ENCODE measurements at places on chromosomes 1 and 21.

GRCh38 chr1:193070942-193071341 lies 11.5 kb downstream of the RO60 start:
- peak; percentile 16 for DNase-seq

DNA sequence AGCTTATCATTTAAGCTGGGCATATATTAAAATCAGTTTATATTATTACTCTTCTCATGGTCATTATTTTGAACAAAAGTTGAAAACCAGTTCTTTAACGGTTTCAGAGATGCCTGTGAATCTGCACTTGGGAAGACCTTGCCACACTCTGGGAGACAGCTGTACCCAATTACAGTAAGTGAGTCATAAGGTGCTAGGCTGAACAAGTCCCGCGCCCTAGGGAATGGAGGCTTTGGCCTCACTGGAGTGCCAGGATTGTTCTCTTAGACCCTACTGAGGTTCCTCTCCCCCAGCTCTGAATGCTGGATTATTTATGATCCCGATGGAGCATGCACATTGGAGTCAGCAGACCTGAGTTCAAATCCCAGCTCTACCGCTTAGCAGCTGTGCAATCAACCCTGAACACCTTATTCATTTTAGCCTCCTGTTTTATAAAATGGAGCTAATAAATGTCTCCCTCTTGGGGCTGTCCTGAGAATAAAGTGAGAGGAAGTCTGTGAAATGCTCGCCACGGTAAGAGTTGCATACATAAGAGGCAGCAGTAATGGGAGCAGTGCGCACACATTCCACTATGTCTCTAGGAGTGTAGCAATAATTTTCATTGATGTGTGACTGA lies 266.2 kb downstream of the FOXD2 start:
- no peak for DNase-seq

GRCh38 chr1:43653339-43653738 lies 3.4 kb downstream of the KDM4A start:
- DNase-seq = no peak

DNA sequence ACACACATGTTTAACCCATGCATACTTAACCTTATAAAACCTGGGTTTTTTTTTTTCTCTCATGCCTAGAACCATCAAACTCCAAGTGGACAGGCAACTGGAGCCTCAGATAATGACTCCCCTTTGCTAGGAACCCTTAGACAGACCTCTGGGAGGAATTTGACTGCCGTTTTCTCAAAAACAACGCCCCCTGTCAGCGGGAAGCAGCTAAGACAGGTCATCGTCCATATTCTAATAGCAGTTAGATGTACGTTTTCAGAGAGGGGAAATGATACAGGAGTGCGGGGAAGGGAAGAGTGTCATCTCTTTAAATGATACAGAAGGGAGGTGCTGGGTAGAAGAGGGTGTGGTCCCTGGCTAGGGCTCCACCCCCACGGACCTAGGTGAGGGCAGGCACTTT lies 34.7 kb downstream of the LRRC3 start:
- no peak for DNase-seq

GRCh38 chr1:8955406-8955805 lies 9.7 kb downstream of the CA6 start:
- DNase-seq = no peak

DNA sequence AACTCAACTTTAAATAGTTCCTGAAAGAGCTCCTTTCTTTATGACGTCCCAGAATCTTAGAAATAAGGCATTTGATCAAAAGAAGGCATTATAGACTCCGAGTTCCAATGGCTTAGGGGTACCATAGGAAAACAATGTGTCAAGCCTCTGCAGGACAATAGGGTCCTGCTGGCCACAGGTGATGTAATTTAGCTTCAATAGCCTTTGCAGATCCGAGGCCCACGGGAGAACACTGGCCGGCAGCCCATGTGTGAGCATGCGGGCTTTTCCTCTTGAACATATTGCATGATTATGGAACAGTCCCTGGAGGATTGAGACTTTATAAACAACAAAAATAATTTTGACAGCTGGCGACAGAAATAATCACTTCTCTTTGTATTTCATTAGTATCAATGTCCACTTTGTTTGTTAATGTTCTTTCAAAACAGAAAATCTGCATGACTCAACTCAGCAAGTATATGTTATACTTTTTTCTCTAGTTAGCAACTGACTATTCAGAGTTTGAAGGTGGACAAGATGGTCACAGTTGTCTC lies 49.0 kb upstream of the NR5A2 start:
- DNase-seq = no peak

- DNase-seq = no peak
Measured at GRCh38 chr21:40803101-40803500, 43.9 kb downstream of the DSCAM start.

DNA sequence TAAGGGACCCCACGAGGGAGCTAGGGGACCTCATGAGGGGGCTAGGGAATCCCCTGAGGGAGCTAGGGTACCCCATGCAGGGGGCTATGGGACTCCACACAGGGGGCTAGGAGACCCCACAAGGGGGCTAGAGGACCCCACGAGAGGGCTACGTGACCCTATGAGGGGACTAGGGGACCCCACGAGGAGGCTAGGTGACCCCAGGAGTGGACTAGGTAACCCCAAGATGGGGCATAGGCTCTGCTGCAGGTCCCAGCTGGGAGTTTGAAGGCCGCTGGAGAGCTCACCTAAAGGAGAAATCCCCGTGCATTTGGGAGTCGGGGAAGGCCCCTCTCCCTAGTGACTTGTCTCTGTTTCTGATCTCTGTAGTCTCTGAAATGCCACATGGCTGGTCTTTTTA lies 50.0 kb upstream of the DMRTB1 start:
- DNase-seq = no peak

- no peak for DNase-seq
Measured at GRCh38 chr1:235225299-235225698, 64.2 kb upstream of the RBM34 start.

- DNase-seq = no peak
Measured at GRCh38 chr1:6779089-6779805, 6.0 kb upstream of the CAMTA1 start.

GRCh38 chr1:172154551-172154950 lies 265.9 kb upstream of the C1orf105 start:
- DNase-seq = no peak

DNA sequence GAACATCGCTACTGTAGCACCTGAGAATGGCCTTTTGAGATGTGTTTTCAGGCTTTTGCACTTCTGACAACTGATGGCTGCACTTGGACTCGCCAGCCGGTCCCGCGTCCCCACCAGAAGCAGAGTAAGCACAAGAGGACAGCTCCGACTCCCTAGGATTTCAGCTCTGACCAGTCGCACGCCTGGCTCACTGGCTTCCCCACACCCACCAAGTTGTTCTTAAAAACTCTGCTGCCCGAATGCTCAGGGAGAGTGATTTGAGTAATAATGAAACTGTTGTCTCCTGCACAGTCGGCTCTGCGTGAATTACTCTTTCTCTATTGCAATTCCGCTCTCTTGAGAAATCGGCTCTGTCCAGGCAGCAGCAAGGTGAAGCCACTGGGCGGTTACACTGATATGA lies 40.2 kb upstream of the NLRP3 start:
- no peak for DNase-seq

GRCh38 chr1:184393962-184394361 lies 7.1 kb downstream of the C1orf21 start:
- DNase-seq = no peak

DNA sequence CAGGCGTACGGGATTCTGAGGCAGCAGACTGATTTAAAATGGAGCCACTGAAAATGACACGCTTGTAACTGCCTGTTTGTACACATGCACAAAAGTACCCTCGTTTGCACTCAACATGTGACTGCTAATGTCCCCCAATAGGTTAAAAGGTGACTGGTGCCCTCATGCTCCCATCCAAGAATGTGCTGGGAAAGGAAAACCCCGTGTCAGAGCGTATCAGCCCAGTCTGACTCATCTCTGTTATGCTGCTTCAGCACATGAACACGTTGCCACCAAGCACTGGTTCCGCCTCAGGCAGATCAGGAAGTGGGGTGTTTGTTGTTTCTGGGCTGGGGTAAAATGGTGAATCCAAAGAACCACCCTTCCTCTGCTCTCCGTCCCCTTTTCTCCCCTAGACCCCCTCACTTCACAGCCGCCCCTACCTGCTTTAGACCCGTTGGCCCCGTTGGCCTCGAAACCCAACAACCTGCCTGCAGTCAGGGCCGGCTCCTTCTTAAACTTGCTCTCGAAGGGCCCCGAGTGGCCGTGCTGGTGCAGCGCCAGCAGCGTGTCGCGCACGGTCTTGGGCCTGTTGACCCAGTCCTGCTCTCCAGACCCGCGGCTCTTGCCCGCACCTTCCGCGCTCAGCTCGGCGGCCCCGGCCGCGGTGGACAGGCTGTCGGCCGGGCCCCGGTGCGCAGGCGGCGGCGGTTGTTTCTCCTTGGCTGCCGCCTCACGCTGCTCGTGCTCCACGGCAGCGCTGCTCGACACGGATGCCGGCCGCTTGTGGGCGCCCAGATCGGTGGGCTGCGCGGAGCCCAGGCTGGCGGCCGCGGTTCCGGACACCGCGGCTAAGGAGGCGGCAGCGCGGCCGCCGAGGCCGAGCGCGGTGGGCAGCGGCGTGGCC lies 1.7 kb downstream of the IRF2BP2 start:
- DNase-seq = peak; percentile 81

DNA sequence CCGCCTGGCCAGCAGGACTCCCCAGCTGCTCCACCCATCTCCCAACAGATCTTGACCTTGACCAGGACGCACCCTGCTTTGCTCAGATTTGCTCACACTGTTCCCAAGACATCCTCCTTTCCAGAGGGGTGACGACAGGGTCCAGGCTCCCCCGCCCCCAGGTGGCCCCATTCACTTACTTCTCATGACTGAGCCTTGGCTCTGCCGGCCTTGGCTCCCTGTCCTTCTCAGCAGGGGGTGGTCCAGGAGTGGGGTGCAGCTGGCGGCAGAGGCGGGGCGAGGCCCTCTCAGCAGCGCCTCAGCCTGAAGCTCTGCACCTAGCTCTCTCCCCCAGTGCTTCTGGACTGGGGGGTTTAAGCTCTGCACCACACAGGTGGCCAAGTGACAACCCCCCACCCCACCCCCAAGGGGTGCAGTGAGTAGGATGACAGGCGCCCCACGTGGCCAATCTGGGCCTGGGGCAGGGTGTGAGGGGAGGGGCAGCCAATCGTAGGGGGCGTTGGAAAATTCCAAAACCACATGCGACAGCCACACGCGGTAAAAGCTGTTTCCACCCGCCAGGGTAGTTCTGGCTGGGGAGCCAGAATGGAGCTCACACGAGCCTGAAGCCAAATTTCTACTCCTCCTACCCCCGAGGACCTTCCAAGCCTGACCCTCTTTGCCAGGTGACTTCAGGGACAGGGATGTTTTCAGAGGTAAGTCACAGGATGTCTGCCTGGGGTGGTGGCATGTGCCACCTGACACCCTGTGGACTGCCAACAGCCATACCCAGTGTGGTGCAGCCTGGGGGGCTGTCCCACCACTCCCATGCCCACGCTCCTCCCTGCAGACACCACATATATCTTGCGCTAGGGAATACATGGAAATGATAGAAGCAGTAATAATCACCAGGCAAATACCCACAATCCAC lies 5.6 kb downstream of the RORC start:
- no peak for DNase-seq

- DNase-seq = no peak
Measured at GRCh38 chr1:228085287-228085951, 2.9 kb downstream of the ARF1 start.

DNA sequence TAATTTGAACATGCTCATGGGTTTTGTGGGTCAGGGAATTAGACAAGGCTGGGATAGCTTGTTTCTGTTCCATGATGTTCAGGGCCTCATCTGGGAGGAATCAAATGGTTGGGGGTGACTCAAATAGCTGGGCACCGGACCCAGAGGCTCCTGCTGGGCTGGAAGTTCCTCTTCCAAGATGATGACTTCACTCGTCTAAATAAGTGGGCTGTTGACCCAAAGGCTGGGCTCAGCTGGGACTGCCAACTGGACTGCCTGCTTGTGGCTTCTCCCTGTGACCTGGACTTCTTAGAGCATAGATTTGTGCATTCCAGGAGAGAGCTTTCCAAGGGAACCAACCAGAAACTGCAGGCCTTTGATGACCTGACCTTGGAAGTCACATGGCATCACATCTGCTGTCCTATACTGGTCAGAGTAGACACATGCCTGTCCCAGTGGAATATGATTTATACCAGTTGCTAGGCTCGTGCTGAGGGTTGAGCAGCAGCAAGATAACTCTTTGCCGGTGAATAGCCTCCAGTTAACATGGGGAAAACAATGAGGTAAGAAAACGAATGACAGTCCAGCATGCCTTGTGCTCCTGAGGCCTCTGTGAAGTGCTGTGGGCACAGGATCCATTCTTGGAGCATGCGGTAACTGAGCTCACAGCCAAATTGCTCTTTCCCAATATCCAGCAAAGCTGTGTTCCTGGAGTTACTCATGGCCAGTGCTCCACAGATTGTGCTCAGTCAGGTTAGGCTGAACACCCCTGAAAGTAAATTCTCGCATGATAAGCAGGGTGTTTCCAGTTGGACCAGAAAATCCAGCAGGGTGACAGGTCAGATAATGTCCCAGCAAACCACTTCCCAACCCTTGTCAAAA lies 272.9 kb upstream of the TMEM51 start:
- DNase-seq = no peak

- DNase-seq = no peak
Measured at GRCh38 chr1:151011154-151011850, 3.1 kb downstream of the PRUNE1 start.
